ENCODE measurements at places on chromosomes 11 and 22. TPM values are rescaled to one million over a fixed set of nuclear protein-coding genes. Genes with fewer than 3 reads are reported as not detected.

GRCh38 chr11:10208131-10208575, 85.9 kb downstream of the SBF2 start:
- H3K36me3 ChIP-seq = no peaks in the 10 kb centered on the region
- H3K4me3 ChIP-seq = no peak overlapping the region
- H3K27ac ChIP-seq = no peak overlapping the region

DNA sequence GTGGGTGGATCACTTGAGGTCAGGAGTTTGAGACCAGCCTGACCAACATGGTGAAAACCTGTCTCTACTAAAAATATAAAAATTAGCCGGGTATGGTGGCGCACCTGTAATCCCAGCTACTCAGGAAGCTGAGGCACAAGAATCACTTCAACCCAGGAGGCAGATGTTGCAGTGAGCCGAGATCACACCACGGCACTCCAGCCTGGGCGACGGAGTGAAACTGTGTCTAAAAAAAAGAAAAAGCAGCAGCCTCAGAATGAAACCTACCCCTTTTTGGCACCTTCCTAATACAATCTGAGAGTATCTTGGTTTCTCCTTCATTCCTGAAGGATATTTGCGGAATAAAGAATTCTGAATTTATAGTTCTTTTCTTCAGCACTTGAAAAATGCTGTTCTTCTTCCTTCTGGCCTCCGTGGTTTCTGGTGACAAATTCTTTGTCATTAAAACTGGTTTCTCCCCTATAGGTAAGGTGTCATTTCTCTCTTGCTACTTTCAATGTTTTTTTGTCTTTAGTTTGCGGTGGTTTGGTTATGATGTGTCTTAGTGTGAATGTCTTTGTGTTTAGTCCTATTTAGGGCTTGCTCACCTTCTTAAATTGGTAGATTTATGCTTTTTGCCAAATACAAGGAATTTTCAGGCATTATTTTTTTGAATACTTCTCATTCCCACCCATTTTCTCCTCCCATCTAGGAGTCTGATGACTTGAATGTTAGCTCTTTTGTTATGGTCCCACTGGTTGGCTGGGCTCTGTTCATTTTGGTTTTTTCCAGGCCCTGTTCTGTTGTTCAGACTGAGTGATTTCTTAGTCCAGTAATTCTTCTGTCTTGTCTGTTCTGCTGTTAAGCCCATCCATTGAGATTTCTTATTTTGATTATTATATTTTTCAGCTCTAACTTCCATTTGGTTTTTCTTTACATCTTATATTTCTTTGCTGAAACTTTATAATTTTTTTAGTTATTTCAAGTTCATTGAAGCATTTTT, 15.4 kb downstream of the ASRGL1 start:
- H3K27me3 ChIP-seq = no peaks in the 10 kb centered on the region
- DNase-seq = no peak
- no peak overlapping the region for H3K4me3 ChIP-seq

DNA sequence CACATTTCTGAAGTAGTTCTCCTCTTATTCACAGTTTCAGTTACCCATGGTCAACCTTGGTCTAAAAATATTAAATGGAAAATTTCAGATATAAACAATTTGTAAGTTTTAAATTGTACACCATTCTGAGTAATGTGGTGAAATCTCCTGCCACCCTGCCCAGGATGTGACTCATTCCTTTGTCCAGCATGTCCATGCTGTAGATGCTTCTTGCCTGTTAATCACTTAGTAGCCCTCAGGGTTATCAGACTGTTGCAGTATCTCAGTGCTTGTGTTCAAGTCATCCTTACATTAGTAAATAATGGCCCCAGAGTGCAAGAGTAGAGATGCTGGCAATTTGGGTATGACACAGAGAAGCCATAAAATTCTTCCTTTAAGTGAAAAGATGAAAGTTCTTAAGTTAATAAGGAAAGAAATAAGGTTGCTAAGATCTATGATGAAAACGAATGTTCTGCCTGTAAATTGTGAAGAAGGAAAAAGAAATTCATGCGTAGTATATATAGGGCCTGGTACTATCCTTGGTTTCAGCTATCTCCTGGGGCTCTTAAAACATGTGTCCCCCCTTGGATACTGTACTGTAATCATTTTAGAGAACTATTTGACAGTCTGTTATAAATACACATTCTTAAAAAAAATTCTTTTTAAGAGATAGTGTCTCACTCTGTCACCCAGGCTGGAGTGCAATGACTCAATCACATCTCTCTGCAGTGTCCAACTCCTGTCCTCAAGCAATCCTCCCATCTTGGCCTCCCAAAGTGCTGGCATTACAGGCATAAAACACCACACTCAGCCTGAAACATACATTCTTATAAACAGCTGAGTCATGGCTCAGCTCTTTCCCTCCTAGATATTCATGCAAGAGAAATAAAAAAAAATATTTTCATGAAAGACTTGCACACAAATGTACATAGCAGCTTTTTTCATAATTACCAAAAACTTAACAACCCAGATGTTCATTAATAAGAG, 31.3 kb downstream of the MTNR1B start:
- no peaks in the 10 kb centered on the region for H3K4me1 ChIP-seq
- no peaks in the 10 kb centered on the region for H3K27me3 ChIP-seq
- no peak for DNase-seq
- H3K36me3 ChIP-seq = no peaks in the 10 kb centered on the region

DNA sequence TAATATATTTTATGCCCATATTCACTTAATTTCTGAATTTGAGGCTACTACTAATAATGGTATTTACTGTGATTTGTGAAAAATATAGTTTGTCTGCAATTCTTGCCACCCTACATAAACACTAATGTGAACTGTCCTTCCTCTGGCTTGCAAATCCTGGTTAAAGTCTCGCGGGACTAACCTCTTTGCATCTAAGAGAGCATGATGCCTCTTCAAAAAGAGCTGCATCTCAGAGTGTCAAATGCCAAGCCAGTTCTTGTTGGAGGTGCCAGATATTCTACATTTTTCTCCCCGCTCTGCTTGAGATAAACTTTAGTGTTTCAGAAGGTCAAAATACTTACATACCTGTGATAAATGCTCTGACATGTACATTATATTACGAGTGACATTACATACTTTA, 2.1 kb downstream of the ARHGAP42 start:
- no peak overlapping the region for H3K4me3 ChIP-seq
- DNase-seq = no peak
- H3K27me3 ChIP-seq = peaks cover 5% of the 10 kb centered on the region
- H3K4me1 ChIP-seq = no peaks in the 10 kb centered on the region

DNA sequence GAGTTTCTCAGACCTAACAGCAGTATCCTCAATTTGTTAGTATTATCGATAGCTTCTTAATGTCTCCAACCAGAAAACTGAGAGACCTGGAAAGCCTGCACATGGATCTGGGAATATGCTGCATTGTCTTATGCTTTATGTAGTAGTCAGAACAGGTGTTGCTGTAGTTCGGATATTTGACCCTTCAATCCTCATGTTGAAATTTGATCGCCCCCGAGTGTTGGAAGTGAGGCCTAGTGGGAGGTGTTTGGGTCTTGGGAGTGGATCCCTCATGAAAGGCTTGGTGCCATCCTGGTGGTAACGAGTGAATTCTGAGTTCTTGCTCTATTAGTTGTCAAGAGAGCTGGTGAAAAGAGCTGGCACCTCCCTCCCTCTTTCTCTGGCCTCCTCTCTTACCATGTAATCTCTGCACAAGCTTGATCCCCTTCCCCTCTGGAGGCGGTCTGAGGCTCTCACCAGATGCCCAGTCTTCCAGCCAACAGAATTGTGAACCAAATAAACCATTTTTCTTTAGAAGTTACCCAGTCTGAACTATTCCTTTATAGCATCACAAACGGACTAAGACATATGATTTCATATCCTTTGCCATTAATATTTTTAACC, 227.1 kb downstream of the DDX10 start:
- DNase-seq = no peak
- no peak overlapping the region for H3K27ac ChIP-seq
- no peaks in the 10 kb centered on the region for H3K4me1 ChIP-seq
- no peaks in the 10 kb centered on the region for H3K36me3 ChIP-seq
- no peak overlapping the region for H3K4me3 ChIP-seq

- no peaks in the 10 kb centered on the region for H3K36me3 ChIP-seq
- peaks cover 12% of the 10 kb centered on the region for H3K27me3 ChIP-seq
- peak within 1 kb of the TSS; percentile 62 for H3K4me3 ChIP-seq
- H3K27ac ChIP-seq = no peak within 1 kb of the TSS
- peaks cover 48% of the 10 kb centered on the region for H3K4me1 ChIP-seq
- DNase-seq = peak; percentile 57
Measured at GRCh38 chr11:124762105-124762623, at the start of gene ESAM. Gene ESAM (minus strand): TSS chr11:124762290. CDS start chr11:124762154, 136 bp downstream.

GRCh38 chr11:6646576-6646917, 9.1 kb downstream of the DCHS1 start:
- peak overlapping the region; percentile 49 for H3K4me3 ChIP-seq
- H3K36me3 ChIP-seq = no peaks in the 10 kb centered on the region
- no peak for DNase-seq
- H3K27ac ChIP-seq = peak overlapping the region; percentile 81

GRCh38 chr11:115920092-115920461, 415.9 kb upstream of the CADM1 start:
- H3K36me3 ChIP-seq = no peaks in the 10 kb centered on the region
- H3K4me1 ChIP-seq = peaks cover under 1% of the 10 kb centered on the region
- no peak for DNase-seq

DNA sequence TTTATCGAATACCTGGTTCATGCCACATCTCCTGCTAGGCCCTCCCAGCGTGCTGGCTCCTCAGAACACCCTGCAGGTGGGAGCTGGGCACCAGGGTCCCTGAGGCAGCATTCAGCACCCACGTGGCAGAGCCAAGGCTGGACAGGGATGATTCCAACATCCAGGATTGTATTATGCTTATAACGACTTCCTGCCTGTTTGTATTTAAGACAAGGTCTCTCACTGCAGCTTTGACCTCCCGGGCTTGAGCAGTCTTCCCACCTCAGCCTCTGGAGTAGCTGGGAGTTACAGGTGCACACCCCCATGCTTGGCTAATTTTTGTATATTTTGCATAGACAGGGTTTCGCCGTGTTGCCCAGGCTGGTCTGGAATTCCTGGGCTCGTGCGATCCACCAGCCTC, 64.7 kb upstream of the WNT7B start:
- H3K27ac ChIP-seq = no peak overlapping the region
- no peaks in the 10 kb centered on the region for H3K36me3 ChIP-seq
- peaks cover 23% of the 10 kb centered on the region for H3K4me1 ChIP-seq
- H3K4me3 ChIP-seq = no peak overlapping the region
- H3K27me3 ChIP-seq = no peaks in the 10 kb centered on the region

GRCh38 chr11:39165021-39165420, 2294.4 kb downstream of the LRRC4C start:
- no peaks in the 10 kb centered on the region for H3K36me3 ChIP-seq
- DNase-seq = no peak
- no peaks in the 10 kb centered on the region for H3K4me1 ChIP-seq
- H3K27me3 ChIP-seq = no peaks in the 10 kb centered on the region
- no peak overlapping the region for H3K4me3 ChIP-seq

DNA sequence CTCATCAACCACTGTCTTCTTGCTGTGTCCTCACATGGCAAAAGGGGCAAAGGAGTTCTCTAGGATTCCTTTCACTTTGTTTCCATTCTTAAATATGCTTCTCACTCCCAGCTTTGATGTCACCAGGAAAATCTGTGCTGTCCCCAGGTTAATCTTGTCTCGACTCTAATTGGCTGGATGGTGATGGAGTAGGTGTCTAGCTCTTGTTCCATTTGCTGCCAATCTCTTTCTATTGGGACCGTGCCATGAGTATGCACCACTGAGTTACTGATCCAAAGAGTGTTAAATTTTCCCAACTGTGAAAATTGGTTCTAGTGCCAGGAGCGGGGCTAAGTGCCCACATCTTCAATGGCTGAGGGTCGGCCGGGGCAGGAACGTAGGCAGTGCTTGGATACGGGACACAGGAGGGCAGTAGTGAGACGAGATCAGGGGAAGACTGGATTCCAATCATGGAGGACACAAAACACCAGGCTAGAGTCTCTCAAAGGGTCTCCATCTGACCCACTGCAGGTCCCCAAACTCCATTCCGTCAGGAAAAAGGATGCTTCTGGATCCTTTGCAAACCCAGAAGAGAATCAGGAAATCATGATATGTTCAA, 47.7 kb upstream of the CSNK2A3 start:
- no peaks in the 10 kb centered on the region for H3K27me3 ChIP-seq
- H3K4me1 ChIP-seq = no peaks in the 10 kb centered on the region
- DNase-seq = no peak
- no peak overlapping the region for H3K27ac ChIP-seq
- H3K4me3 ChIP-seq = no peak overlapping the region

GRCh38 chr11:96254087-96254486, 88.9 kb downstream of the MAML2 start:
- H3K27me3 ChIP-seq = no peaks in the 10 kb centered on the region
- peak overlapping the region; percentile 75 for H3K4me3 ChIP-seq
- no peak for DNase-seq
- no peaks in the 10 kb centered on the region for H3K36me3 ChIP-seq
- H3K4me1 ChIP-seq = peaks cover 66% of the 10 kb centered on the region

- H3K36me3 ChIP-seq = no peaks in the 10 kb centered on the region
- no peak overlapping the region for H3K27ac ChIP-seq
- no peaks in the 10 kb centered on the region for H3K27me3 ChIP-seq
- H3K4me3 ChIP-seq = no peak overlapping the region
Measured at GRCh38 chr11:118290923-118291322, 13.6 kb upstream of the CD3E start.

GRCh38 chr11:110497231-110497978, 67.7 kb downstream of the FDX1 start:
- no peak overlapping the region for H3K4me3 ChIP-seq
- H3K27me3 ChIP-seq = peaks cover 2% of the 10 kb centered on the region
- DNase-seq = no peak
- no peaks in the 10 kb centered on the region for H3K4me1 ChIP-seq

DNA sequence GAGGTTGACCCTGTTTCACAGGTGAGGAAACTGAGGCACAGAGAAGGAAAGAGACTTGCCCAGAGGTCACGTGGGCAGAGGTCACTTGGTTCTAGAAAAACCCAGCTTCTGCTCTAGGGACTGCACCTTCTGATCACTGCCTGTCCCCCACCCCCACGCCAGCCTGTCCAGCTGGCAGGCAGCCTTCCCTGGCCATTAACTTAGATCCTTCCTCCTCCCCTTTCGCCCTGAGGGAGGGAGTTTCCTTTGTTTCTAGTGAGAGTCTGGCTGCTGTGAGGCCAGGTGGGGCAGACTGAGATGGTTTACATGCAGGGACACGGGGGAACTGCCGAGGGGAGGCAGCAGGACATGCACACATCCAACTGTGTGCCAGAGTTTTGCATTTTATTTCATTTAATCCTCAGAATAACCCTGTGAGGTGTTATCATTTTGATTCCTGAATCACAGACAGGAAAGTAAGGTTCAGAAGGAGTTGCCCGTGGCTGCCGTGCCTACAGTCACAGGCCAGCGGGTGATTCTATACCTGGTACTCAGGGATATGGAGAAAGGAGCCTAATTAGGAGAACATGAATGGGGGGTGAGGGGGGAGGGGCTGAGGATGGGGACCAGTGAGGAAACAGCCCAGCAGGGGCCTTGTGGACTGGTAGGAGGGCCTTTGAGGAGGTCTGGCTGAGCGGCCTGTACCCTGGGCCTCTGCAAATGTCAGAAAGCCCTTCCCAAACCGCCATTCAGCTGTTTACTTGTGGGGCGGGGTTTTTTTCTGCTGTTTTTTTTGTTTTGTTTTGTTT, 3.4 kb downstream of the FAM83F start:
- no peak overlapping the region for H3K27ac ChIP-seq
- peaks cover 17% of the 10 kb centered on the region for H3K4me1 ChIP-seq
- no peak for DNase-seq
- H3K36me3 ChIP-seq = no peaks in the 10 kb centered on the region
- no peaks in the 10 kb centered on the region for H3K27me3 ChIP-seq

- H3K27ac ChIP-seq = peak overlapping the region; percentile 75
- peak overlapping the region; percentile 80 for H3K4me3 ChIP-seq
- H3K4me1 ChIP-seq = peaks cover 27% of the 10 kb centered on the region
Measured at GRCh38 chr11:68904248-68904847, 657 bp downstream of the IGHMBP2 start.

Gene KCNJ1
- not detected for total RNA-seq

Gene C11orf86
- total RNA-seq = not detected

Gene KRTAP5-11
- not detected for total RNA-seq

Gene A4GALT
- not detected for total RNA-seq

Gene PGA5
- not detected for total RNA-seq

Gene BIK
- 1.7 TPM for total RNA-seq
